ENCODE measurements at places on chromosomes 5 and 9.

DNA sequence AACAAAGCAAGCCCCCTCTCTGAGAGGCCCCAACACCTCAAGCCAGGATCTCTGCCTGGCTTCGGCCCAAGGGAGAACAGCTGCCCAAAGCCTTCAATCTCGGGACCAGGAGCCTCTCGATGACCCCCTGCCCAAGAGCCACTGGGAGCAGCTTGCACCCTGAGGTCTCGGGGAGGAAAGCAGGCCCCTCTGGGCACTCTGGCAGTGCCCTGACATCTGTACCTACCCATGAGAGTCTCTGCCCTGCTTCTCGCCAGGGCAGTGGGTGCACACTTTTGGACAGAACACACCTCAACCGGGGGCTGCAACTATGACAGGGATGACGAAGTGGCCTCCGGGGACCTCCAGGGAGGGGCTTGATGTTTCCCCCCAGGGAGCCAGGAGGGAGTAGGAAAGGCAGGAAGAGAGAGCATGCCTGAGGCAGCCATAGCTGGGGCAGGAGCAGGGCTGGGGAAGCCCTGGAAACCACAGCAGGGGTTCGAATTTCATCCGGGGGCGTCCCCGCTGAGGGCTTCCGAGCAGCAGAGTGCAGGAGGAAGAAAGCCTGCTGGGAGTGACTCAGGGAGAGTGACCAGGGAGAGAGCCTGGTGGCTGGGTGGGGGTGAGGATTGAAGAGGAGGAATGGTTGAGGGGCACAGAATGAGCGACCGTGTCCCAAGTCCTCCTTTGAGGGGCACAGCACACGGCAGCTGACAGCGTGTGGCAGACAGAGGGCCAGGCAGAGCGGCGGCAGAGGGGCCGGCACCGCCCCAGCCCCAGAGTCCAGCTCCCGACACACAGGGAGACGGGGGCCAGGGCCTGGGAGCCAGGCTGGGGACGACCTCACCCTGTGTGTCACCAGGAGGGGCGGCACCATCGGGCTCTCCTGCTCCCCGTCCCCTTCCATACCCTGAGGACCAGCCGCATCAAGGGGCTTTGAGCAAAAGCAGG, 1.8 kb downstream of the LPCAT1 start:
- DNase-seq: no peak

DNA sequence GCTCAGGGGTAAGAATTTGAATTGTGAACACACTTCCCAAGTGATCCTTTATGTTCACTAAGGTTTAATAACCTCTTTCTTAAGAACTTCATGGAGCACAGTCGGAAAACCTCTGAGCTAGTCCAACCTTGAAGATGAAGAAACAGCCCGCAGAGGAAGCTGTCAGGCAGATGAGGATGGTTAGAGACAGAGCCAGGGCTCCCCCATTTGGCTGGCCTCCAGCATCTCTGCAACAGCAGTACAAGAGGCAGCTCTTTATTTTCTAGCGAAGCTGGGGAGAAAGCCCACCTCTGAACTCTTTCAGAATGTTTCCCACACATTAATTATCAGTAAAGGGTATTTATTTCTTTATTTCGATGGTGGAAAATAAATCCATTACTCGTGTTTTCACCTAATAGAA, 350.8 kb downstream of the DMRT2 start:
- no peak for DNase-seq

GRCh38 chr5:2001300-2001699, 118.6 kb upstream of the IRX4 start:
- DNase-seq: no peak

GRCh38 chr5:31196309-31196708, 2.8 kb downstream of the CDH6 start:
- DNase-seq: no peak

DNA sequence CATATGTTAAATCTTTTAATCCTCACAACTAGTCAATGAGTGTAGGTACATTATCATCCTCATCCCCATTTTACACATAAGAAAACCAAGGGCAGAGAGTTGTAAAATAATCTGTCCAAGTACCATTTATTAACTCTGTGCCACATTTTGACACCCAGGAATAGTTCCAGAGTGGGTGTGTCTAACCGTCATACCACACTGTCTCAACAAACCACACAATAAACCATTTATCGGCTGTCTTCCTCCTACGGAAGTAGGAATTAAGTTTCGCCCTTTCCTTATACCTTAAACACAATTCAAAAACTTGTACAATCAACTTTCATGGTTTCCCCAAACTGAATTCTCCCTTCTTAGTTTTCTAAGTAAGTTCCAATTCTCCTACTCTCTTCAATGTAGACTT, 11.4 kb downstream of the AP3B1 start:
- DNase-seq: no peak

- no peak for DNase-seq
Observed at GRCh38 chr9:127347831-127348776, 48.9 kb upstream of the SLC2A8 start.

DNA sequence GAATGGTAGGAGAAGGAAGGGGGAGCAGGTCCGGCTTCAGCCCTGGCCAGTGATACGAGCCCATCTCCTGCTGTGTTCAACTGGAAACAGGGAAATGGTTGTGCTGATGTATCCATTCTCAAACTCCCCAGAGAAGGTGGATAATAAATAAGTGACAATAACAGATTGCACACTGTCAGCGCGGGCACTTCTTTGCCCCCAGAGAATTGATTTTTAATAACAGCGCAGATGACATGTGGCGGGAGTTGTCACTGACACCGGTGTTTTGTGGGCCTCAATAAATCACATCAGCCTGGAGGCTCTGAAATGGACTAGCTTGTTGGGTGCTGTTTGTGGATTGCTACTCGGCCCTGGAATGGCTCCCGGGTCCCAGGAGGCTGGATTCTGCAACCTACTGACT, 141.4 kb upstream of the PANK3 start:
- no peak for DNase-seq

DNA sequence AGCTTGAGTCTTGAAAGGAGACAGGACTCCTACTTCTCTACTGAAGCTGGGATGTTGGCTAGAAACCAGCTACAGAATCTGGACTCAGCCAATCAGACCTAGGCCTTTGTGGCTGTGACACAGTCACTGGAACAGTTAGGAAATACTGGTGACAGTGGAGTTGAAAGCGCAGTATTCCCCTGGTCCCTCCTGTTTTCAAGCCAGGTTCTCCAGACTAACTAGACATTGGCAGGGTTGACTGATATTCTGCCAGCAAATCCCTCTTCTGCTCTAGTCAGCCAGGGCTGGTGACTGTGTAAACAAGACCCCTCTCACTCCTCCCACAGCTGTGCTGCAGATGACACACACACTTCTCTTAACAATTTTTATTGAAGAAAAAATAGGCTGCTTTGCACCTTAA, 8.7 kb downstream of the SHROOM1 start:
- no peak for DNase-seq

- no peak for DNase-seq
Observed at GRCh38 chr5:17229313-17229712, 11.9 kb downstream of the BASP1 start.

- DNase-seq: no peak
Observed at GRCh38 chr9:121048618-121049017, 1.5 kb downstream of the C5 start.

- no peak for DNase-seq
Observed at GRCh38 chr5:150613991-150614660, 26.3 kb upstream of the SYNPO start.

- DNase-seq: no peak
Observed at GRCh38 chr9:127926906-127927200, 3.7 kb downstream of the PIP5KL1 start.

DNA sequence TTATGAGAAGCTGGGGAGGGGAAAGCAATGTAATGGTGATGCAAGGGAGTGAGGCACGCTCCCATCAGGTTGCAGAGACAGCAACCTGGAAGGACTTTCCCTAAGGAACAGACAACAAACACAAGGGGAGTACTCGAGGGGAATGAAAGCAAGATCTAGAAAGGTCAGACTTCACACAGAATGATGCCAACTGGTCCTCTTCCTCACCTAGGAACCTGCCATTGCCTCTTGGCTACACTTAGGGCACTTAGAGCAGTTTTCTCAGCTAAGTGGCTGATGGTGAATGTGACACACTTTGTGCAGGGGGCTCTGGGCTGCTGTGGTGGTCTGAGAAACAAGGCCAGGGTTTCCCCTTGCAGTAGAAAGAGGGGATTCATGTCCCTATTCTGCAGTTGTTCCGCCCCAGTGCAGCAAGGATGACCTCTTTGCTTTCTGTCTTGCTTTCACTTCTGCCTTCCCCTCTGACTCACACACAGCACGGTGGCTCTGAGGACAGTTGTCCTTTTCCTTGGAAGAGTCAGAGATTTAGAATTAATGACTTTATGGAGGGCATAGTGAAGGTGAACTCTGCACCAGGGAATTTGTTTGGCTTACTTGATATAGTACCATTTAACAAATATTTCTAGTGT, 394.0 kb upstream of the KLF4 start:
- no peak for DNase-seq

DNA sequence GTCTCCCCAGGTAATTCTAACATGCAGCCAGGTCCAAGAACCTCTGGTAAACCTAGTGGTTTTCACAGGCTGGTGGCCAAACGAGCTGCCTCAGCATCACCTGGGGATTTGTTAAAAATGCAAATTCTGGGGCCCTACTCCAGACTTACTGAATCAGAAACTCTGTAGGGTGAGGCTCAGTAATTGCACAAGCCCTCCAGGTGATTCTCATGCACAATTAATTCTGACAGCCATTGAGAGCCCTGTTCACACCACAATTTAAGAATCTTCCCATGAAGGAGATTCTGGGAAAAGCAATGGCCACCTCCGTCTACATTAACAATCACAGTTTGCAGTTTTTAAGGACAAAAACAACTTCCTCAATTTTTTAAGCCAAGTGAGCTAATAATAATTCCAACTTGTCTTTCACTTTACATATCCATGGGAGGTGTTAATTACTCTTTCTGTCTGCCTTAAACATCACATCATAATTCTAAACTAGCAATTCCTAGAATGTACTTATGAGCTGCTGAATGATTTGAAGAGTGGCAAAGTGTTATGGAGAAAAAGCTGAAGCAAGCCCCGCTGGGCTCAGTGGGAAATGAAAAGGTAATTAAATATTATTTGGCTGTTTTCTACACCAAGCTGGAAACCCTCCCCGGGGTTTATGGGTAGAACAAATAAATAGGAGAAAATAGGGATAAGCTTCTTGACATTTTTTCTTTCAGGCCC, 70.0 kb downstream of the GLDC start:
- DNase-seq: no peak

- no peak for DNase-seq
Observed at GRCh38 chr5:2750758-2751464, 566 bp downstream of the IRX2 start.

DNA sequence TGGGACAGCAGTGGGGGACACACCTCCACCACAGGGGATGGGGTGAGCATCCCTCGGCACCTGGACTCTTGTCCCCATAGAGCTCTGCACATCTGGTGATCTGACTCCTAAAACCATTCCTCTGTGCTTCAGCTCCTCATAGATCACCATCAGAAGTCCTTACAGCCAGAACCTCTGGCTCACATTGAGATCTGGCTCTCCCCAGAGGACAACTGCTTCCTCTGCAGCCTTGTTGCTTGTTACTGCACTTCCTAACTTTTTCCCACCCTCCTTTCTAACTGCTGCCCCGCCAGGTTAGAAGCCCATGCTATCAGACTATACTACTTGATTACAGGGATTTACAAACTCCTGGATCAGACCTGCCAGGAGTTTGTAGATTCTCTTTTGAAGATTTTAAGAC, 64.5 kb downstream of the ARSB start:
- DNase-seq: no peak

- DNase-seq: no peak
Observed at GRCh38 chr9:76101491-76101890, 211.0 kb downstream of the PCSK5 start.

GRCh38 chr9:86039991-86040860, 59.1 kb downstream of the GOLM1 start:
- no peak for DNase-seq

- no peak for DNase-seq
Observed at GRCh38 chr5:78127875-78128274, 166.6 kb downstream of the AP3B1 start.

DNA sequence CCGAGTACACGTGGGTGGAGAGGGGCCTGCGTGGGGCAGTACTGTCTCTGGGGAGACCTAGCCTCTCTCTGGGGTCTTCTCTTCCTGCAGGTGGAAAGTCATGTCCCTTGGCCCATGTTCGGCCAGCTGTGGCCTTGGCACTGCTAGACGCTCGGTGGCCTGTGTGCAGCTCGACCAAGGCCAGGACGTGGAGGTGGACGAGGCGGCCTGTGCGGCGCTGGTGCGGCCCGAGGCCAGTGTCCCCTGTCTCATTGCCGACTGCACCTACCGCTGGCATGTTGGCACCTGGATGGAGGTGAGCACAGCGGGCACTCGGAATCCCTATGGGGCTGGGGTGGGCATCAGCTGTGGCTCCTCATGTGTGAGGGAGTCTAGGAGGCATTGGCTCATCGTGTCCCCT, 5.5 kb upstream of the CACFD1 start:
- DNase-seq: no peak

DNA sequence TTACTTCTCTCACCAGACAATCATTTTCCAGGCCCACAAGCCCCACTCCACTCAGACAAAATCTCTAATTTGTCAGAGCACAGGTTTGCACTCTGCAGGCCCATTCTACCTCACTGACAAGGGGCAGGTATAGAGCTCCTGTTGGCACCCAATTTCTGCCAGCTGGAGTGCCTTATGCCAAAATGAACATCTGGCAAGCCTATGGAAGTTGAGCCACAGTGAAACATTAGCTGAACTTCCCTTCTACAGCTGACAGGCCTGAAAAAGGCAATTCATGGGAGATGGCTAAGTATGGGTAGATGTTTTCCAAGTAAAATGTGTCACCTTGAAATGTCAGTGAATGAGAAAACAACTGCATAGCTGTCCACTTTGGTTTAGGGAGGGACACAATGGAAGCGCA, 87.0 kb downstream of the SPOCK1 start:
- DNase-seq: no peak

- DNase-seq: no peak
Observed at GRCh38 chr5:84628918-84629317, 244.2 kb upstream of the EDIL3 start.

DNA sequence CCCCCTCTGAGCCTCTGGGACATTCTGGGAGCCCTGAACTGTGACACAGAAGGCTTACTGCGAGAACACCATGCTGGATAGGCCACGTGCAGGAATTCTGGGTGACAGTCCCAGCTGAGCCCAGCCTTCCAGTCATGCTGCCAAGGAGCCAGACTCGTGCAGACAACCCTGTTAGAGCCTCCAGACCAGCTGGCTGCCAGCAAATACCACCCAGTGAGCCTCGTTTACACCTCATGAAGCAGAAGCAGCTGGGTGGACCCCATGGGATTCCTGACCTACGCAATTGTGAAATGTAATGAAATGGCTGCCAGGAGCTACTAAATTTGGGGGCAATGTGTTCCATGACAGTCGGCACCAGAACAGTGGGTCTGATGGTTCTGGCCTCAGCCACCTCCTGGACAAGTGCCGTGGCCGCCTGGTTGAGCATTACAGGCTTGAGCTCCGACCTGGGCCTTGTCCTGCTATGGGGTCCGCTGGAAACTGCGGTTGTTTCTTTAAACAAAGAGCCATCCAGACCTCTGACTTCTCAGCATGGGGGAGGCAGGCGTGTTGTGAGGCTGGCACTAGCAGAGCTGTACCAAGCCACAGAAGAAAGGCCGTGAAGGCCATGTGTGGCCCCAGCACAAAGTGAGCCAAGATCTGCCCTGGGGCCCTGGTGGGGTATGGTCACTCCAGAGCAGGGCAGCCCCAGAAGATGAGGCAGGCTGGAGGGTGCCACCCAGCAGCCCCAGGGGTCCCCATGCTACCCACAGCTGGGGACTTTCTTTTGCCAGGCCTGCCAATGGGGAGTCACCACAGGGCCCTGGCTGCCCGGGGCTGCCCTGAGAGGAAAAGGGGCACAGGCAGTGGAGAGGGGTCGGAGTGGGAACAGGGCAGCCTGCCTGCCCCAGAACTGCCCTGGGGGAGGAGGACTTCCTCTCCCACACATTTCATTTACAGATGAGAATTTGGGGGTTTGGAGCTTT, 19.3 kb upstream of the RXRA start:
- DNase-seq: no peak
